Immature natural killer cell (primary cell): ENCODE measurements at places on chromosomes 3 and 15.
A peak's percentile ranks its signal among the peaks of the same experiment; 100 is the strongest.

- DNase-seq, result no peak
These were observed 29.6 kb downstream of the PRKCD start for GRCh38 chr3:53190659-53191058.

DNA sequence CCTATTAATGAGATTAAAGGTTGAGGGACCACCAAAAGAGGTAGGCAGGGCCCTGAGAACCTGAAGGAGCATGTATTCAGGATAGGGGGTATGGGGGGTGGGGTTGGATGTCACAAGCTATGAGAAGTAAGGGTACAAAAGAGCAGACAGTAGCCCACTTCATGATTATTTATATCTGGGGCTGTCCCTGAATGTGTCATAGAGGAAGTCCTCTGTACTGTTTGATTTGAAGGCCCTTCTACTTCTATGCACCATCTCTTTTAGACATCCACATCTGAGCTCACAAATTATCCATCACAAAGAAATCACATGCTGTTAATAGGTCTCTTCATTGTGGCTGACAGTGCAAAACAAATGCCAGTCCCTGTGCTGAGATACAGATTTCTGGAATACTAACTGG is 68.6 kb downstream of the FHIT start:
- DNase-seq, result no peak

DNA sequence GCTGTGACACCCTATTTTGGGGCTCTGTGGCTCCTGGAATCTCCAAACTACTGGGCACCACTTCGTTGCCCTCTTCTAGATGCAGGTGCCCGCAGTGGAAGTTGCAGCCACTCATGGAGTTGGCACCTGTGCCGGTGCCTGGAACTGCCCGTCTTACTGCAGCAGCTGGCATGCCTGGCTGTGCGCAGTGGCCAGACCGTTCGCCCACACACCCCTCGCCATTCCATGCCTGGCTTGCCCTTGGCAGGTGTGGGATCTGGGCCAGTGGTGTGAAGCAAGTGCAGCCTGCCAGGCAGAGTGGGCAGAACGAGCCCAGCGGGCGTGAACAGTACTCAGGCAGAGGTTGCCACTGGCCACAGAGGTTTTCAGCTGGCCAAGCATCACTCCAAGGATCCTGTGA is 1286.7 kb downstream of the ROBO1 start:
- DNase-seq, result no peak

DNA sequence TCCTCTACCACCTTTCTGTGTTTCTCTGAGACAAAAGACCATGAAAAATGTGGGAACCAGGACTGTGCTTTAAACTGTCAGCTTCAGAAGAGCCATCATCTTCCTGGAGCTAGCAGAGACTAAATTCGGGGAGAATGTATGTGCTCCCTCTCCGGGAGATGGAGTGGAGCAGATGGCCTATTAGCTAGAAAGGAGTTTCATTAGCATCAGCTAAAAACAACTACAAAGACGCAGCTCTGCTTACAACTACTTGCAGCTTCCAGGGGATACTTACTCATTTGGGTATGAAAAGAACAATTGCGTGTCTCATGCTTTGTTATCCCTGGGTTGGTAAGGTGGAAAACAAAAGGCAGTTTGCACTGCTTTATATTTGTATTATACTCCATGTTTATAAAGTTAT is 159.6 kb downstream of the MFSD1 start:
- DNase-seq, result no peak

GRCh38 chr3:131427226-131427625 is 45.7 kb downstream of the NUDT16 start:
- no peak for DNase-seq

- no peak for DNase-seq
These were observed 139.9 kb downstream of the TJP1 start for GRCh38 chr15:29682361-29682760.

DNA sequence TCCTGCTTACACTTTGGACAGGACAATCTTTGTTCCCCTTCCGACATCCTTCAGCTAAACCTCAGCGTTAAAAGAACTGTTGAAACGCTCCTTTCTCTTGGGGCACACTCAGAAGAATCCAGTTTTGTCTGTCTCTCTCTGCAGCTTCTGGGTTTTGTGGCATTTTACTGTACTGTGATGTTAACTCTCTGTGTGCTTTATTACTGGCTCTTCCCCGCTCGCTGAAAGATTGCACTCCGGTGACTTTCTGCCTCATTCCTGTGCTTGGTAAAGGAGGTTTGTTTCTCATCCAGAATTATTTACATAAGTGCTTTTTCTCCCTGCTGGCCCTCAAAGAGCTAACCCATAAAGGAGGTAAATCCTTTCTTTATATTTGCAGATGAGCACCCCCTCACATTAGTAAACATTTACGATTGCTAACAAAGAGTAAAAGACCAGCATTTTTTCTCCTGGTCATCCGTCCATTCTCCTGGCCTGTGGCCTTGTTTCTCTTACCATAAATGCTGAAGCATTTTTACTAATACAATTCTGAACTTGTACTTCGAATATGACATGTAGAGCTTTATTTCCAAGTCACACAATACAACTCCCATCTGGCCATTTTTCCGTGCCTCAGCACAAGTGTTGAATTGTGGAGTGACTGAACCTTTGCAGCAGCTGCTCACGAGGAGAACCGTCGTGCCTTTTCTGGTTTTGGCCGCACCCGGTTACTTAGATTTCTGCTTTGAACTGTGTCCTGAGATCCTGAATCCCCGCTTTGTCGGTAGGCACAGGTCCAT is 69.3 kb upstream of the RPL35A start:
- no peak for DNase-seq

DNA sequence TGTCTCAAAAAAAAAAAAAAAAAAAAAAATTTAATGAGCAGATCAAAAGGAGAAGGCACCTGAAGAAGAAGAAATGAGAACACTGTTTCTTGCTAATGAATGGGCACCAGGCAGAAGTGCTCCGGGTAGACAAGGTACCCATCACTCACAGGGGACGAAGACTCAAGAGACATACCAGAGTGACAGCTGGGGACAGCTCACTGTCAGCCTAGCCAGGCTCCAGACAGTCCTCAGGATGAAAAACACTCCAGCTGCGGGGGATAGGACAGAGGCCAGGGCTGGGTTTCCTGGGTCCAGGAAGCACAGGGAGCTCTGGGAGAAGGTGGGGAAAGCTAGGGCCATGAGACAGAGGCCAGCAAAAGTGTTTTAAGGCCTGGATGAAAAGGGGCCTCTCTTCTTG is 48.5 kb upstream of the PARL start:
- no peak for DNase-seq

GRCh38 chr15:96054621-96055020 is 275.9 kb upstream of the NR2F2 start:
- DNase-seq, result no peak

GRCh38 chr3:142929890-142930289 is 33.6 kb downstream of the PAQR9 start:
- no peak for DNase-seq

DNA sequence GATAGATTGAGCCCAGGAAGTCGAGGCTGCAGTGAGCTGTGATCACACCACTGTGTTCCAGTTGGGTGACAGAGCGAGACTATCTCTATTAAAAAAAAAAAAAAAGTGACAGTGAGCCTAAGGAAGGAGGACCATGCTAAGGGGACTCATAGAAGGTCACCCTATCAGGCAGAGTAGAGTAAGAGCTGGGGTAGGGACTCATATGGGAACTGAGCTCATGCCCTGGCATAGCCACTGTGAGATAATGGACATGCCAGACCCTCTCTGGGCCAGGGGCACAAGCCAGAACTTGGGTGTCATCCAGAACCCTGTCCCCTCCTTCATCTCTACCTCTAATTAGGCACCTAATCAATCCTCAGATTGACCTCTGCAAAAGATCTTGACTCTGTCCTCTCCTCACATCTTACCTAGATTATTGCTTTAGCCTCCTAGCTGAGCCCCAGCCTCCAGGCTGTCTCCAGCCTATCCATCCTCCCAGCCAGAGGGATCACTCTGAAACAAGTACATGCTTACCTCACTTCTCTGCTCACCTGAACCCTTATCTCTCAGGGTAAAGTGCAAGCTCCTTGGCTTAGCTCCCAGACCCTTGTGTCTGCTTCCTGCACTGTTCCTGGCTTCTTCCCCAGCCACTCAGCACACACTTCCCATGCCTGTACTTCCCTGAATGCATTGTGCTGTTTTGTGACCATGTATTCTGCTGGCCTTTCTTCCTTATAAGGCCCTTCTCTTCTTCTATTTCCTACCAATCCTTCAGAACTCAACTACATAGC is 76.4 kb downstream of the DAPK2 start:
- no peak for DNase-seq

- DNase-seq, result no peak
These were observed 82.0 kb downstream of the CNTN3 start for GRCh38 chr3:74532446-74532845.

DNA sequence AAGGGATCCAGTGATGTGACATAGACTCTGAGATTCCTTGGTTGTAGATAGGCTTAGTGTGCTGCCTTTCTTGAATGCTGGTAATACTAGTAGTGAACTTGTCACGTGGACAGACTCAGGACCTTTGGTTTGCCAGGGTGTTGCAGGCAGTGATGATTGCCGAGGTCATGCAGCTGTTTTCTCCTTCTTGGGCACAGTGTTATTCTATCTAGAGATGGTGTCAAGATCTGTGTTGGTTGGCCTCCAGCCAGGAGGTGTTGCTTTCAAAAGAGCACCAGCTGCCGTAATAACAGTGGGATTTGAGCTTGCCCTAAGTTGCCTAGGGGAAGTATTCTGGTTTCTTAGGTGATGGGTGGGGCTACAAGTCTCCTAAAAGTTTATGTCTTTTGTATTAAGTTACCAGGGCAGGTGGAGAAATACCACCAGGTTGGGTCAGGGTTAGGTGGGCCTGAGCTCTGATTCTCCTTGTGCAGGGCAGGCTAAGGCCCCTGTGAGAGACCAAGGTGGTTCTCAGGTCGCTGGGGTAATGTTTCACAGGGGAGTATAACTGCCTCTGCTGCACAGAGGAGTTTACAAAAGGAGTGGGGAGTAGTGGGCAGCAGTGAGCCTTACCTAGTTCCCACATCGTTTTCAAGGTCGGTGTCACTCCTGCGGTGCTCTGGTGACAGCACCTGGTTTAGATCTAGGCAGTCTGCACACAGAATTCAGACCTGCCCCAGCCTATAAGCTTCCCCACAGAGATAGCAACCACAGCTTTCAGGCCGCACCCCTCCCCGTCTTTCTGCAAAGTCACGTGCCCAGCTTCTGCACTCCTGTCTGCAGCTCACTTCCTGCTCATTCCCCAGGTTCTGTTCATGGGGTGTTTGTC is 350.3 kb downstream of the DOCK3 start:
- peak; percentile 88 for DNase-seq

DNA sequence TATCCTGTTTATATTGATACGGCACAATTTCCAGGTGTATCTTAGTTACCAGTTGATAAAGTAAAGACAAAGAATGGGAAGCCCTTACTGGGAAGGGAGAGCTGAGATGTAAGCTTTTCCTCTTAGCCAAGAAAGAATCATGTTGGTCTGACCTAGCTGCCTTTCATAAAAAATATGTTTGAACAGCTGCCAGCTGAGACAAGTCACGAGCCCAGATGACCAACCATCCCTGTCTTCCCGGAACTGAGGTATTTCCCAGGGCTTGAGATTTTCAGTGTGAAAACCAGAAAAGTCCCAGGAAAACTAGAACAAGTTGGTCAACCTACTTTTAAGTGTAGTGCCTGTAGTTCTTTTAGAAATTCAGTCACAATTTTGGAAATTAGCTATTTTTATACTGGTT is 3.6 kb upstream of the MYH15 start:
- no peak for DNase-seq

DNA sequence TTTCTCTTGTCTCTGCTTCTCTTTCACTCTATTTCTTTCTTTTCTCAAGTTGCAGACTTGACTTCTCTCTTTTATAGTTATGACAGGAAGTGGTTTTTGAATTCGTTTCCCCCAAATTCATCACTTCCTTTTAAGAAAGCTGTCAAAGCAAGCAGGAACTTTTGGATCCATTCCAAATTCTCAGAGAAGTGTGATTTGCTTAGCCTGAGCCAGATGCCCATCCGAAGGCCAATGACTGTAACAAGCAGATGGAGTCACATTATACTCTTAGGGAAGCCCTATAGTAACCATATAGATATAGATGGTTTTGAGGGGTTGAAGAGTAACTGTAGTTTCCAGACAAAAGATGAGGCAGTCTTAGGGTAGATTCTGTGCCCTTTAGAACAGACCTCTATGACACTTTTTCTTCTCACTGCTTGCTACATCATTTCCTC is 592.0 kb upstream of the KCNMB2 start:
- DNase-seq, result peak; percentile 39

- DNase-seq, result no peak
These were observed 75.3 kb upstream of the COL8A1 start for GRCh38 chr3:99562990-99563607.

- DNase-seq, result no peak
These were observed 371.6 kb upstream of the ZNF385D start for GRCh38 chr3:22122567-22122966.

DNA sequence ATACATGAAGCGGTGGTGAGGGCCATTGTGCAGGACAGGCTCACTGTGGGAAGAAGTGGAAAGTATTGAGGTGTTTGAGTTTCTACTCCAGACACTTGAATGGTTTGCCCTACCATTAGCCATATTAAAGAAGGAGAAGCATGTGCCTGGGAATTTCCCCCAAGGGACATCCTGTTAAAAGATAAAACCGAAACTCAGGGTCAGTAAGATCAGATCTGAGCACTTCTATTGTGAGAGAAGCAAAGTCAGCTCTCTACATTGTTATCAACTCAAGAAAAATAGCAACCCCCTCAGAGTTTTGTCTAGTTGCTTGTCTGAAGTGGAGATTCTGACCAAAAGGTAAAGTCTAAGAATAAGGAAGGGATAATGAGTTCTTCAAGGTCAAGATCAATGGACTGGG is 269.8 kb downstream of the CHST2 start:
- no peak for DNase-seq

GRCh38 chr3:7290077-7290825 is 429.3 kb downstream of the GRM7 start:
- peak; percentile 25 for DNase-seq

DNA sequence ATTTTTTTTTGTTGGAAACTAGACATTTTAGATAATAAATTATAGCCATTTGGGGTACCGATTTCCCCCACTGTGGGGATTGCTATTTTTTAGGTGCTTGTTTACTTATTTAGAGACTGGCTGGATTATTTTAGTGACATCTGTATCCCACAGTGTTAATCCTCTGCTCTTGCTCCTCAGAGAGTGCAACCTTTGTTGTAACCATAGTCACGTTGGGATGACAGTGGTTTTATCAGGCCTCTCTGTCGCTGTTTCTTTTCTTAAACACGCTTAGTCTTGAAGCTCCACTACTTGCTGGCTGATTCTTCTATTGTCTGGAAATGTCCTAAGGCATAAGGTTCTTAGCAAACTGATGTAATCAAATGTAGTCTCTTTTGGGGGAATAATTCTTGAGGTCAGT is 451.6 kb upstream of the SEMA6D start:
- no peak for DNase-seq

- no peak for DNase-seq
These were observed 23.6 kb upstream of the BSN start for GRCh38 chr3:49530701-49531100.

GRCh38 chr3:82764521-82764920 is 1003.1 kb upstream of the GBE1 start:
- no peak for DNase-seq

DNA sequence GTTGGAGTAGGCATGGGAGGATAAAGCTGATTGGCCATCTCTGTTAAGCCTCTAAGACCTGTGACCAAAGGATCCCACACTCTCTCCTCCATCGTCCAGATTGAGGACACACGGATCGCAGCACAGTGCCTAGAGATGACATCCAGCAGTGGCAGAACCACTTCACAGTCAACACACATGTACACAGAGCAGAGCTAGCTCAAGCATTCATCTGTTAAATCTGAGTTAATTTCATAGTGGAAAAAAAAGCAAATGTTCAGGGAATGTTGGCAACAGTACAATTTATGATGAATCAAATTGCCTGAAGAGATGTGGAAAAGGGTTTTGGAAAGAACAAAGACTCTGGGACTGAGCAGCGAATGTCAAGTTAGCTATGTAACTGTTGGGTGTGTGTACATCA is 108.1 kb upstream of the PLAAT1 start:
- DNase-seq, result no peak
